ENCODE measurements at places on chromosomes 12 and 14.

DNA sequence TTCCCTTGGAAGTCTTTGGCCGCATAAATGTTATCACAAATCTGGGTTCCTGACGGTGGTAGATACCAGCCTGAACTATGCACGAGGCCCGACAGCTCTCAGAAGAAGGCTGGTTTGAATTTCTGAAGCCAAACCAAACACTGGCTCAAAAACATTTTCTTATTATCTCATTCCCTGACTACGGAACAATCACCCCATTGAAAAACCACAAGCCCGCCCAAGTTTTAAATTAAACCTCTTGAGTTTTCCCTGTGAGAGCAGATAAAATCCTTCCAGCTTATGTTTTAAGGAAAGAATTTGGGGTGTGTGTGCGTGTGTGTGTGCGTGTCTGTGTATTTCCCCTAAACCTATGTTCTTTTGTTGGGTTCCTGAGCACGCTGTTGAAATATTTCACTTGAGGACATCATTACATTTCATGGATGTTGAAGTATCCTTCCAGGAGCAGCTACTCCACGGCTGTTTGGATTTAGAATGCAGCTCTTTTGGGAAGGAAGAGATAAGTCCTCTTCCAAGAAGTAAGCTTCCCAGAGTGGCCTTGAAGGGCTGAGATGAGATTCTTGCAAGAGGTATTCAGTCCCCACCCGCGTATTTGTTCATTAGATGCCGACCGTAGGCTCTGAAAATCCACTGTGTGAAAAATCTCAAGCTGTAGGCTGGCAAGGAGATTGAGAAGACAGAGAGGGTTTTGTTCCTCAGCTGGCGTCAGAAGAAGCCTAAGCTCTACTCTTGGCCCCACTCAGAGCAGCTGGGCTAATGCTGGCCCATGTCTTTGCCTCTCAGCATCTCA is 131.0 kb upstream of the NCOR2 start:
- DNase-seq, result no peak

DNA sequence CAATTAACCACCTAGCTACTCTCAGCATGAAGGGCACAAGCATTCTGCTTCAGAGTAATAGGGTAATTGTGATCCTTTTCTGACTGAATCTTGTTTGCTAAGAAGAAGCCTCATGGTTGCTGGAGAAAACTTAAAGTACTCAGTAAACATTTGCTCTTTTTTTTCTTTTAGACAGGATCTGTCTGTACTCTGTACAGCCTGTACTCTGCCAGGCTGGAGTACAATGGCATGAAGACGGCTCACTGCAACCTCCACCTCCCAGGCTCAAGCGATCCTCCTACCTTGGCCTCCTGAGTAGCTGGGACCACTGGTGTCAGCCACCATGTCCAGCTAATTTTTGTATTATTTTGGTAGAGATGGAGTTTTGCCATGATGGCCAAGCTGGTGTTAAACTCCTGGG is 12.4 kb downstream of the PPP1R13B start:
- no peak for DNase-seq

- no peak for DNase-seq
Observed at GRCh38 chr12:115043079-115043478, 359.1 kb upstream of the TBX3 start.

DNA sequence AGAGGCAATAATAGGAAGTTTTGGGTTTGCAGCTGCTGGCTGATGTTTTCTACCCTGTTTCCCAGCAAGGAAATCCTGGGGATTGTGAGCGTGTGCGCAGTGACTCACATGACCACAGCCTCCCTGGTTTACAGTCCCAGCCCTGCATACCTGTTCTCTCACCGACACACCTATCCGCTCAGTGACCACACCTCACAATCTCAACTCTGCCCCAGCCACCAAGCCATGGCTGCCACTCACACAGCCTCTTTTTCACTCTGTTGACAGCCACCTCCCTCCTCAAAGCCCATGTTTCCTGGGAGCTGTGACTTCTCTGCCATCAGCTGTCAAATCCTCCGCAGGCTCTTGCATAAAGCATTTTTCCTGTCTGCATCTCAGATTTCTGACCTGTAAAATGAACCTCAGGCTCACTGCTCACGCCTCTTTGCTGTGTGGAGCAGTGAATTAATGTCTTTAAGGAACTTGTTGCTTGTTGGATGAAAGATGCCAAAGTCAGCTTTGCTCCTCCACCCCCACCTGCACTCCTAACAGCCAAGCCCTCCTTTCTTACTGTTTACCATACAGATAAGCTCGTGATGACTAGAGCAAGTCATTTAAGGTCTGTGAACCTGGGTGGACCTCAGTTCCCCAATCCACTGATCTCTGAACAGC is 43.5 kb downstream of the B4GALNT3 start:
- no peak for DNase-seq

GRCh38 chr14:23345987-23346692 is 6.5 kb downstream of the SLC22A17 start:
- DNase-seq, result no peak

DNA sequence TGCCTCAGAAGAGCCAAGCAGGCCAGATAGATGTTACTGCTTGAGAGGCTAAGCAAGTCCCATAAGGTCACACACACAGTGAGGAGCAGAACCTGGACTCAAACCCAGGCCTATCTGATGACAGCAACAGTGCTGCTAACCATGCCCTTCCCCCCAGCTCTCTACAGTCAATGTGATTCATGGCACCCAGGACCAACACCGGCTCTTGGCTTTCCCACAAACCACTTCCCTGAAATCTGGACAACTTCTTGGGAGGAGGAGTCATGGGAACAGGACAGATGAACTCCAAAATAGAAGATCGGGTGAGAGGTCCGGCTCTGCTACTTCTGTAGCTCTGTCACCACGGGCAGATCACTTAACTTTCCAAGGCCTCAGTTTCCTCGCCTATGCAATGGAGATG is 716 bp upstream of the PTGDR start:
- DNase-seq, result no peak

DNA sequence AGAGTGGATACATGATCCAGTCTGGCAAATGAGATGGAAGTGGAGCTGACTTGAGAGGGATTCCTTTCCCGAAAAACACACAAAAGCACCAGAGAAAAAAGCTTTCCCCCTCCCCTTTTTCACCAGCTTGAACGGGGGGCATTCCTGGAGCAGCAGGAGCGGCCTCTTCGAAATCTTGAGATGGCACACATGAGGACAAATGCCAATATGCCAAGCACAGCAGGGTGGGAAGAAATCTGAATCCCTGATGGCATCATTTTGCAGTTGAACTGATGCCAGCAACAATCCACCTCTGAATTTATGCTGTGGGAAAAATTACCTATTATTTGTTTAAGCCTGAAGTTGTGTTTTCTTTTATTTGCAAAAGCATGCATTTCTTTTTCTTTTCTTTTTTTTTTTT is 29.7 kb upstream of the BICD1 start:
- DNase-seq, result no peak

All from cortex of kidney (tissue), 1 donor.